ENCODE measurements at places on chromosomes 6 and 20.

DNA sequence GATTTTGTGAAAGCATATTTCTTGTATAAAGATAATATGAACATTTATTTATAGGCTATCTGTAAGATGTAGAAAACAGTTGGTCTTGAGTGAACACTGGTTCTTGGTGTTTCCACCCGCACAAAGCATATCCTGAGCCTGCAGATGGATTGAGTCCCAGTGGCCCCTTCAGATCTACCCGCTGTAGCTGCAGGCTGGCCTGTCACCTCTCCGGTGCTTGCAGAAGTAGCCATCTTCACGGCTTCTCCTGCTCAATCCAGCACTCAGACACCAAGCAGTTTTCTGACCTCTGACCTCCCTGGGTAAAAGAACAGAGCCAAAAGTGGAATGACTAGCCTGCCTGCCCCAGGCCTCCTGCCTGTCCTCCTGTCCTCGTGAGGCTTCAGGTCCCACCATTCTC is 22.7 kb downstream of the LYRM2 start:
- no peak for DNase-seq

DNA sequence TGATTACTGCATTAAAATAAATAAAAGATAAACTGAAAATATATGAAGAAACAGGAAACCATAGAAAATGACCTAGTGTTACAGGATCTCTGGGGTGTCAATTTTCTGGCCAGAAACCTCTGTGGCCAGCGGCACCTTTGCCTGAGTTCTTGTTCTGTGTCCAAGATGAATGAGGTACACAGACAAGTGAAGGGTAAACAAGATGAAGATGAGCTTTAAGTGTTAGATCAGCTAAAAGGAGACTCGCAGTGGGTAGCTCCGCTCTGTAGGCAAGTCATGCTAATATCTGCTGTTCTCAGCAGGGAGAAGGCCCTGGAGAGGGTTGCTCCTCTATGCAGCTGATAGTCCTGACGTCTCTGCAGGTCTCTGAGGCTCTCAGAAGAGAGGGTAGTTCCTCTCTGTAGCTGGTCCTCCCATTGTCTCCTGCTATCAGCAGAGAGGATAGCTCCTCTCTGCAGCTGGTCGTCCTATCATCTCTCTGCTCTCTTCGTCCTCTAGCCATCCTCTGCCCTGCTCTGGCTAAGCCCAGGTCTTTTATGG is 35.9 kb upstream of the TBC1D22B start:
- DNase-seq: no peak

GRCh38 chr20:36468149-36469000 is 72.9 kb upstream of the MYL9 start:
- DNase-seq: no peak

- no peak for DNase-seq
Measured at GRCh38 chr6:41406728-41407489, 71.5 kb downstream of the NCR2 start.
